ENCODE measurements at places on chromosomes 5 and 9.
A peak's percentile ranks its signal among the peaks of the same experiment; 100 is the strongest.

DNA sequence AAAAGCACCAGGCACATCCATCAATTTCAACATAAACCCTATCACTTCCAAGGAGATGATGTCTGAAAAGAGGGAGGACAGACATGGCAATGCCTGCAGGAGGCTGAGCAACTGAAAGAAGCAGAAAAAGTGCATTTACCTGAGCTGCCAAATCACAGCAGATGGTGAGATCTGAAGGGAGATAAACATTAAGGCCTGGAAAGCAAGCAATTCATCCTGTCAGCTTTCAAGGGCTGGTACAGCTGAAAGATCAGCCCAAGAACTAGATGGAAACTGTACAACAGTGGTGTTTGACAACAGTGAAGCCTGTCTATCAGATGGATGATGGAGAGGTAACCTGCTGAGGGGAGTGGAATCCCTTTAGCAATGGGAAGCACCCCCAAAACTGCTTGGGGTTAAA is 433.2 kb upstream of the ZNF608 start:
- DNase-seq: no peak

GRCh38 chr9:29100762-29101161 is 1527.5 kb upstream of the C9orf72 start:
- no peak for DNase-seq

- DNase-seq: peak; percentile 60
These were observed 30.2 kb upstream of the CCNG1 start for GRCh38 chr5:163407034-163407655.

DNA sequence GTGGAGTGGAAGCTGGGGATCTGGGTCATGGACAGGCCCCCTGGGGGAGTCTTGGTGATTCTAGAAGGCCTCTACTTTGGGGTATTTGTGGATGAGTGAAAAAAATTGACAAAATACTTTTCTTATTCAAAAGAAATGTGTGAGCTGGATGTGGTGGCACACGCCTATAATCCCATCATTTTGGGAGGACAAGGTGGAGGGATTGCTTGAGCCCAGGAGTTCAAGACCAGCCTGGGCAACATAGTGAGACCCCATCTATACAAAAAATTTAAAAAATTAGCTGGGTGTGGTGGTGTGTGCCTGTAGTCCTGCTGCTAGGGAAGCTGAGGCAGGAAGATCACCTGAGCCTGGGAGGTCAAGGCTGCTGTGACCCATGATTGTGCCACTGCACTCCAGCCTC is 6.6 kb upstream of the NCS1 start:
- no peak for DNase-seq

GRCh38 chr5:135990528-135991255 is 35.9 kb upstream of the LECT2 start:
- no peak for DNase-seq

- no peak for DNase-seq
These were observed 1114.7 kb downstream of the PTPRD start for GRCh38 chr9:9498128-9498527.

DNA sequence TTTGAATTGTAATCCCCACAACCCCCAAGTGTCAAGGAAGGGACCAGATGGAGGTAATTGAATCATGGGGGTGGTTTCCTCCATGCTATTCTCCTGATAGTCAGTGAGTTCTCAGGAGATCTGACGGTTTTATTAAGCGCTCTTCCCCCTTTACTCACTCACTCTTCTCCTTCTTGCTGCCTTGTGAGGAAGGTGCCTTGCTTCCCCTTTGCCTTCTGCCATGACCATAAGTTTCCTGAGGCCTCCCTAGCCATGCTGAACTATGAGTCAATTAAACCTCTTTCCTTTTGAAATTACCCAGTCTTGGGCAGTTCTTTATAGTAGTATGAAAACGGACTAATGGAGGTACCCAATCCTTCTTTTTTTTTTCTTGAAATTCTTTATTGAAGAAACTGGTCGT is 2.2 kb upstream of the CEP120 start:
- DNase-seq: no peak

DNA sequence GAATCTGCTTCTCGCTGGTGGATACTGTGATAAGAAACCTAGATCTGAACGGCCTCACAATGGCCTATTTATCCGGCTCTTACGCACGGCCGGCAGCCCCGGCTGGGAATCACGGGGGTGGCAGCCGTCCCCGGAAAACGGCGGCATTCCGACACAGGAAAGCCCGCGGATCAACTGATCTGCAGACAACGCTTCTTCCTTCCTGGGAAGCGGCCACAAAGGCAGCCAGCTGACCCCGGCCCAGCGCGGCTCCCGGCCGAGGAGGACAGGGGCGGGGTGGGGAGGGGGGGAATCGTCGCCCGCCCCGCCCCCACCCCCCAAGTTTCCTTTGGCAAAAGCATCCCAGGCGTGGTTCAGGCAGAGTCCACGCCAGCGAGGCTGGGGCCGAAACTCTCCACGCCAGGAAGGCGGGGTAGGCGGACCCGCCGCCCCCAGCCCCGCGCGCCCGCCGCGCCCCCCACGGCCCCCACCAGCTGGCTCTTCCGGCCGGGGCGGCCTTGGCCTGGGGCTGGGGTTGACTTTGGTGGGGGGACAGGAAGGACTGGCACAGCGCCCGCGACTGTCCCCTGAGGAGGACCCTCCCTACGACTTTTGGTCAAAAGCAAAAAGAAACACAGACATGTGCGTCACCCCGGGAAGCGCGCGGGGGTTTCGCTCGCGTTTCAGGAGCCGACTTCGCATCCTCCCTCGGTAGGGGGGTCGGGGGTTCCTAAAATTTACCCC is 247.7 kb upstream of the ANKRD55 start:
- peak; percentile 44 for DNase-seq

GRCh38 chr9:117046666-117047327 is 359.7 kb downstream of the TRIM32 start:
- DNase-seq: no peak

GRCh38 chr5:42252306-42252705 is 170.9 kb upstream of the GHR start:
- DNase-seq: no peak

GRCh38 chr5:83662558-83662957 is 58.1 kb downstream of the HAPLN1 start:
- no peak for DNase-seq

Data from AG10803 (cell line).